Stimulated activated CD8-positive, alpha-beta memory T cell treated with anti-CD3 and anti-CD28 coated beads, Interleukin-4, amount 100 ng/mL, for 1 hour (primary cell): ENCODE measurements at places on chromosomes 2 and 18.

DNA sequence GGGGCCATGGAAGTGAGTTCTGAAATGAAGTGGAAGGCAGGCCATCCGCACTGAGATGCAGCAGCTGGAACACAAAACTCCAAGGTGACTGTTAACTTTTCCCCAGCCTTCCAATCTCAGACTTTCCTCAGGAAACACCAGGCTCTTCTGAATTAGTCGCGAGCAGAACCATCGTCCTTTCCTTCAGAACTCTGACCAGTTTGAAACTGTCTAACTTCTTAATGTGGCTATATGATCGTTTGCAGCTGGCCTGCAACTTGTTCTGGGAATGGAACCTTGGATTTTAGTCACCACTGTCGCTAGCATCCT is 620 bp upstream of the RPL37A start:
- DNase-seq, result no peak

DNA sequence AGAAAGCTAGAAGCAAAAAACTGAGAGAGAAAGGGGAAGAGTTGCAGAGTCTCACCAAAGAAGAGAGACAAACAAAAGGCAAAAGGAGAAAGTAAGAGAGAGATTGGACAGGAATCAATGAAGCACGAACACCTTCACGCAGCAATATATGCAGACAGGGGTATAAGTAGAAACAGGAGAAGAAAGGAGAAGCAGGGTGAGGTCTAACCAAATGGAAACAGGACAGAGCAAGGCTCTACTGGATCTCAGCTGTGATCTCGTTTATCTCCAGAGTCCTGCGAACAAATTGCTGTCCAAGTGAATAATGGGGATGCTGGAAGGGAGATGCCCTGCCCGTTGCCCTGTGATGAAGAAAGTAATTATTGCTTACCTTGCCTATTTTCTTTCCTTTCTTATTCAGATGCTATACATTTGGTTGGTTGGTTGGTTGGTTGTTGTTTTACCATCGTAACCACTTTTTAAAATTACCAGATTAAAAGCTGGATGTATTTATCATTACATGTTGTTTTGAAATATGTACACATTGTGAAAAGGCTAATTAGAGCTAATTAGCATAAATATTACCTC is 34.0 kb downstream of the SP100 start:
- DNase-seq, result no peak

- DNase-seq, result peak; percentile 41
Observed at GRCh38 chr2:86038291-86039081, 67.2 kb downstream of the POLR1A start.

GRCh38 chr2:174062934-174063333 is 97.8 kb upstream of the SP3 start:
- DNase-seq, result no peak

DNA sequence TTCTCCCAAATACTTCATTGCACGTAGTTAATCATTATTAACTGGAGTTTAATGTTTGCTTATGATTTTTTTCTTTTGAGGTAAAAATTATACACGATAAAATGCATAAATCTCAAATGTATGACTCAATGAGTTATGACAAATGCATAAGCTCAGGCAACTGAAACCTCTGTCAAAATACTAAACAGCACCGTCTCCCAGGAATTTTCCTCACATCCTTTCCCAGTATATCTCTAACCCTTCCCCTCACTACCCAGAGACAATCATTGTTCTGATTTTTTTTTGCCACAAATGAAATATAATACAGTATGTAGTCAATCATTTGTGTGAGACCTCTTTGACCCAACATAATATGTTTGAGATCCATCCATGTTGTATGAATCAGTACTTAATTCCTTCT is 606.5 kb downstream of the CPS1 start:
- no peak for DNase-seq

DNA sequence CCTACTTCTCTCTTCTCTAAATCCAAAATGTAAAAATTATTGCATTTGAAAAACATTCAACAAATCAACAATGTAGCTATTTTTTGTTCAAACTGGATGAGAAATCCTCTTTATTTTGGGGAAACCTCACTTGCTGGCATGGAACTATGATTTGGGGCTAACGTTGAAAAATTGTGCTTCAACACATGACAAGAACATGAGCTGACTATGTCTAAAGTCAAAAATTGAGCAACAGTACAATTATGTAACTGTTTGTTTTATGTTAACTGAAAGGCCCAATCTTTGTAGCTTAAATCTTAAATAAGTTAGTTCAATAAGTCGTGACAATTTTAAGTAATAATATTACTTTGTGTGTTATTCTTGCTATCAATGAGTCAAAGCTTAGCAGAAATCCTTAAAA is 67.3 kb downstream of the TMEFF2 start:
- no peak for DNase-seq

DNA sequence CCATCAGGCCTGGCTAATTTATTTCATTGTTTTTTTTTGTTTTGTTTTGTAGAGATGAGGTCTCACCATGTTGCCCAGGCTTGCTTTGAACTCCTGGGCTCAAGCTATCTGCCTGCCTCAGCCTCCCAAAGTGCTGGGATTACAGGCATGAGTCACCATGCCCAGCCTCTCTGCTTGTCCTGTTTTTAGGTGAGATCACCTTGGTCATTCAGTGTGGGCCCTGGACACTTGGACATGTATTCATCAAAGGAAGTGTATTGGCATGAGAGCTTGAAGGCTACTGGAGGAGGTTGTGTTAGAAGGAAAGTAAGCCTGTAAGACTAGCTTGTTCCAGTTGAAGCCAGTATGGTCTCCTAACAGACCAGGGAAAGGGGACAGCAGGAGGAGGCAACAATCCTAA is 229.2 kb upstream of the RGPD4 start:
- no peak for DNase-seq

DNA sequence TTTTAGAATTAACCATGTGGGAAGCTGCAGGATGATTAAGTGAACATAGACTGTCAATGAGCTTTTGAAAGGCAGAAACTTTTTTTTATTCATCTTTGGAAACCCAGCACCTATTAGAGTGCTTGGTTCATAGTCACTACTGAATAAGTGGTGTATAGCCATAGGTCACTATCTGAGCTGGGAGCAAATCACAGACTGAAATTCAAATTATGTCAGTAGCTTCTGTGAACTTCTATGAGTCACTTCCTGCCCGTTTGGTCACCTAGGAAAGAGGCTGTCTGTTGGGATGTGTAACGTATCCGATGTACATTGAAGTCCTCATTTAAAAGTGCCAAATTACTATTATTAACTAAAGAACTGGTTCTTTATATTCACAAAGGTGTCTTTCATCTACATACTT is 20.5 kb upstream of the SLC40A1 start:
- DNase-seq, result no peak

GRCh38 chr2:231627384-231628120 is 34.9 kb downstream of the TEX44 start:
- no peak for DNase-seq

DNA sequence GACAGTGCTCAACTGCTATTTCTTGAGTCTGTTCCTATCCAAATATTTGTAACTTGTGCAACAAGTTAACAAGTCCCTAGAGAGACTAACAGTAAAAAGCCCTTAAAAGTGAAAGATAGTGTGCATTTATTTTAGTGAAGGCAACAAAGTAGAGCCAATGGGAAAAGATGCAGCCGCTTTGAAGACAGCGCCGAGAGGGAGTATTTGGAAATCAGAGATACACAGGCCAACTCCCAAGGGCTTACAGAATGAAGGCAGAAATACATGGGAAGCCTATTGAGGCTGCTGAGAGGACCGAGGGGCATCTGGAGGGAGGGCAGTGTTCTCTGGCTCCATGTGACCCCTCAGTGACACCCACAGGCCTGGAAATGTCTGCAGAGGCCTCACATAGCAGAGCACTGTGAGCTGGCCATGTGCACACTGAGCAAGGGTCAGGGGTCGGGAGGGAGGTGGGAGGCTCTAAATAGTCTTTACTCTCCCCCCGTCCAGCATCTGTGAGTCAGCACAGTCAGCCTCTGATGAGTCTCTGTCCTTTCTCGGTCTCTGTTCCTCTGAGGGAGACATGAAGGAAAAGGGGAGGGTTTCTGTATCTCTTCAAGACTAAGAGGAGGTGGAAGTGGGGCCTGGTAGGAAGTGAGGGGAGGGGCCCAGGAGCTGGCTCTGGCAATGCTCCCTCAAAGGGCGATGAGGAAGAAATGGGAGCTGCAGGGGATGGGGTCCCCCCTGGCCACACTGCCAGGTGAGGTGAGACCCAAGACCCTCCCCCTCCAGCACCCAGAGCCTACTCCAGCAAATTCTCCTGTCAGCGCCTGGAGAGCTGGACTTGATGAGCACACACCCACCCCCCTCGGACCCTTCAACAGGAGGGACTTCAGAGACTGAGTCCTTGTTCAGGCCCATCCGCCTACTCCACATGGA is 133.6 kb downstream of the SP3 start:
- DNase-seq, result no peak
